Stimulated activated naive B cell treated with anti-CD40 and anti-IgM and Interleukin-4, amounts not matched to agents 10 μg/mL and 1 μg/mL and 100 μg/mL, for 72 hours (primary cell): ENCODE measurements at places on chromosomes 2 and 18.

- DNase-seq, result no peak
These were observed 96.6 kb upstream of the EML6 start for GRCh38 chr2:54626884-54627283.

- no peak for DNase-seq
These were observed 276.8 kb upstream of the PARD3B start for GRCh38 chr2:204268458-204268857.

- no peak for DNase-seq
These were observed 44.8 kb upstream of the KDM3A start for GRCh38 chr2:86396291-86396785.

DNA sequence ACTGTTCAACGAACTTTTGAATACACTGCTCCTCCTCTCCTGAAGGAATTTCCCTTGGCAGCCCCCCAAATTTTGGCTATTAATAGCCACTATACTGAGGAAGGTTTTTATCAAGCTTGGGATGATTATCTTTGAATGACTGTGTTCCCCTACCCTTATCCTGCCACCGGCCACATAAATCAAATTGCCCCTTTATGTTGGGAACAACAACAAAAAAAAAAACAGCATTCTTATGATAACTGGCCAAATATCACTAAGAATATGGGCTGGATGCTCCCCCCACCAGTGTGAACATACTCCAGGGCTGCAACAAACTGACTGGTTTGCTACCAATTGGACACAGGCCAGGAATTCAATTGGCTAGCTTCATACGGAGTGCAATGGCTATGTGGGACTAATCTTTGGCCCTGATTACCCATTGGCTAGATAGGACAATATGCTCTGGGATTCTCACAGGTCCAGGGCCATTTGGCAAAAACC is 20.6 kb downstream of the DUSP11 start:
- no peak for DNase-seq

- no peak for DNase-seq
These were observed 1.3 kb downstream of the BIRC6 start for GRCh38 chr2:32358111-32358482.

- DNase-seq, result no peak
These were observed 83.1 kb downstream of the PTH2R start for GRCh38 chr2:208489687-208490086.

GRCh38 chr2:3914241-3914640 is 210.9 kb downstream of the DCDC2C start:
- DNase-seq, result no peak

DNA sequence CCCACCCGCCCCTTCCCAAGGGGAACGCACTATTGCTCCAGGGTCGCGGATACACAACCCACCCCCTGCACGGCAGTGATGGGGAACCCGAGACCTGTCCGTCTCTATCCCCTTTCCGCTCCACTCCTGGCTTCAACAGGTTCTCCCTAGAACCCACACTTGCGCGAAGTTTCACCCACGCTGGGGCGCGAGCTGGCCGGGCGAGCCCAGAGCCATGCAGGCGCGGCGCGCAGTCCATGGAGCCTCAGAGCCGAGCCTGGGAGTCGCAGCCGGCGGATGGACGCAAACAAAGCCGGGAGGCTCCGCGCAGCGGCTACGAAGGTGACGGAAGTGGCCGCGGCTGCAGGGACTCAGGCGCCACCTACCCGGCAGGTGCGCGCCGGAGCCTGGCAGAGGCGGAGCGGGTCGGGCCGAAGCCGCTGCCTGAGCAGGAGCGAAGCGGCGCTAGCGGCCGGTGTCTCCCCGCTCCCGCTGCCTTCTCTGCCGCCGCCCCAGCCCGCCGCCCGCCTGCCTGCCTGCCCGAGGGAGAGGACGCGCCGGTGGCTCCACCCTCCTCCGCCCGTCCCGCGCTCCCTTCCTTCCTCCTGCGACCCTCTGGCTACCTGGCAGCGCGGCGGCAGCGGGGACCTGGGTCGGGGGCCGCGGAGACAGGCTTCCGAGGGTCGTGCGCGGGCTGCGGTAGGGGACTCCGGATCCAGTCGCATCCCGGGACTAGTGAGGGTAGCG is 14.0 kb downstream of the ALPG start:
- no peak for DNase-seq

GRCh38 chr2:126322342-126322741 is 333.6 kb upstream of the GYPC start:
- no peak for DNase-seq

DNA sequence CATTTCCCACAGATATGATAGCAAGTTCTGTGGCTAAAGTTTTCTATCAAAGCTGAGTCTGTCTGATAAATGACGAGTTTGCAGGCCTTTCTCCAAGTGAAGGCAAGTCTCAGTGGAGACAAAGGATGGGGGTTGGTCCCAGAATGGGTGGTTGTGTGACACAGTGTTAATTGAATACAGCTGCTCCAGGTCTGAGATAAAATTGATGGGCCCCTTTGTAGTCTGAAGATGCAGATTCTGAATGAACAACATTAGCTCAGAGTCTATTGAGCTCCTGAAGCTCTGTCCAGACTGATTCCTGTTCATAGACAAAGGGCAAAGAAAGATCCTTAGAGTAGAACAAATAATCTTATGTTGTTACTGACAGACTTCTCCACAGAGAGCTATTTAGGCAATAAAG is 296.9 kb upstream of the CYRIA start:
- DNase-seq, result no peak

- no peak for DNase-seq
These were observed 17.4 kb downstream of the ASPRV1 start for GRCh38 chr2:69943843-69944525.

GRCh38 chr2:224608104-224608503 is 22.9 kb upstream of the CUL3 start:
- no peak for DNase-seq

DNA sequence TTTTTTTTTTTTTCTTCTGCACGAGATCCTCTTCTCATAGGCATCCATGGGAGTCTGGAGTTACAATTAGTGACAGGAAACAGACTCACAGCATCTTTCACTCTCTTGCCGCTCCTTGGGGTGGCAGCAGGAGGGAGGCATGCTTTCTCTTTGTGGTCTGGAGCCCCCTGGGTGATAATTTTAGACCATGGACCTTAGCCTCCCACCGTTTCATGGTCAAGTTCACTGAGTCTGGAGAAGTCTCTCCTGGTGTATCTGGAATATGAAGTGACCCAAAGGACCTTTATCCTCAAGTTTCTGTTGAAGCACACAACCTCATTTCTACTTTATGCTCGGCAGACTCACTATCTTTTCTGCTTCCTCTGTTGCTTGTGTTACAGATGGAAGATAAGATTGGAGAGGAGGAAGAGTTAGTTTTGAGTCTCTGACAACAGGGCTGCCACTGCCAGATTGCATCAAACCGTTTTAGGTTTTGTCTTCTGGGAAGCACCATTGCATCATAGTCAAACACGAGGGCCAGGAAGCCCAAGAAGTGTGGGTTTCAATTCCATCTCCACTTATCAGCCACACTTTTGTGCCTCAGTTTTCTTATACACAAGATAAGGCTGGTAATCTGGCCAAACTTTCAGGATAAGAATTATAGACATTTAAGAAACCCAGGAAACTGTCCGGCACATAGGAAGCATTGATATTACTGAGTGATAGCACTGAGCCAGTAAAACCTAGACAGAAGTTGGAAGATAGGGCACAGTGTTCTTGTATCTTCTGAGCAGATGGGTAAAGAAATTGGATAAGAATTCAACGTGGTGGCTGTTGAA is 62.3 kb downstream of the ADCYAP1 start:
- DNase-seq, result no peak

GRCh38 chr2:239190361-239190760 is 210.5 kb downstream of the HDAC4 start:
- DNase-seq, result no peak

GRCh38 chr2:134603966-134604365 is 114.8 kb downstream of the TMEM163 start:
- DNase-seq, result no peak

- no peak for DNase-seq
These were observed 377.7 kb upstream of the MEX3C start for GRCh38 chr18:51575171-51575570.

DNA sequence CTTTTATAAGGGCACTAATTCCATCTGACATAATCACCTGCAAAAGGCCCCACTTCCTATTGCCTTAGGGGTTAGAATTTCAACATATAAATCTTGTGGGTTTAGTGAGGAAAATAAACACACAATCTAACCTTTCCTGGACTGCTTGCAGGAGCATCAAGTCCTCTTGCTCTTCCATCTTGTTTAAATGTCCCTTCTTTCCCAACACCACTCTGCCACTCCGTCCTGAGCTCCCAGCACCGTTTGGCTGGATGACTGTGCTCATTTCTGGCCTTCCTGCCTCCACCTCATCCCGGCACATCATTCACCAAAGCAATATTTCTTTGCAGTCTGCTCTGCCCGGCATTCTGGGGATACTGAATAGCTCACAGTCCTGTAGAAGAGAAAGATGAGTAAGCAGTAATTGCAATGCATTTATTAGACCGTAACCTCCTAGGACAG is 247.8 kb downstream of the BCL2 start:
- DNase-seq, result no peak

DNA sequence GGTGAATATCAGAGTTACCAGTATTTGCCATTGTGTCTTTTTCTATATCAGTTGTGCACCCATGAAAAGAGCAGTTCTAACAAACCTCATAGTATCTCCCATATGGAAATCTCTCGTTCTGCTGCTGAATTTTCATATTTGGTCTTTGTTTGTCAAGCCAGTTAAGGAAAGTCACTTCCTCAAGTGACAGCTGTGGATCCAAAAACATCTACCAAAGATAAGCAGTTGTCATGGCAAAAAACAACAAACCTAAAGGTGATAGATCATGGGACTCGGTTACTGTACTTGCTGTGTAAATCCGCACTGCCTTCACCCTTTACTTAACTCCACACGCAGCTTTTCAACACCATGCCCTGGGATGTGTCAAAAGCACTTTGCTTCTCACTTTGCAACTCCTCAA is 17.3 kb downstream of the BMP10 start:
- DNase-seq, result no peak

- DNase-seq, result no peak
These were observed 665 bp upstream of the CACNB4 start for GRCh38 chr2:152099367-152100050.

DNA sequence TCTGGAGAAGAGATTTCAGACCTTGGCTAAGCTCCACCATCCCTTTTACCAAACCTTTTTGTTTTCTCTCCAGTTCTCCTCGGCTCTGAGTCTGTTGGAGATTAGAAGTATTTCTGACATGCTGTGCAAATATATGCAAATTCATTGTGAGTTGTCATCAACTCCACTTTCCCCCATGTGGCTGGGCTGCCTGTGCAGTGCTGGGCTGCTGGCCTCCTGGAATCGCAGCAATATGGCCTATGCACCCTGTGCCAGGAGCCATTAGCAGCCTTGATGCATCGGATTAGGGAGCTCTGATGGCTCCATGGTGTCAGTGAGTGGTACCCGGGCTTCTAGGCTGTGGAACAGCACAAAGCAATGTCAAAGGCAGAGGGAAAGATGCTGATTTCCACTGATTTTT is 80.0 kb downstream of the GPR39 start:
- DNase-seq, result no peak

GRCh38 chr18:21656402-21656801 is 44.3 kb downstream of the SNRPD1 start:
- no peak for DNase-seq

DNA sequence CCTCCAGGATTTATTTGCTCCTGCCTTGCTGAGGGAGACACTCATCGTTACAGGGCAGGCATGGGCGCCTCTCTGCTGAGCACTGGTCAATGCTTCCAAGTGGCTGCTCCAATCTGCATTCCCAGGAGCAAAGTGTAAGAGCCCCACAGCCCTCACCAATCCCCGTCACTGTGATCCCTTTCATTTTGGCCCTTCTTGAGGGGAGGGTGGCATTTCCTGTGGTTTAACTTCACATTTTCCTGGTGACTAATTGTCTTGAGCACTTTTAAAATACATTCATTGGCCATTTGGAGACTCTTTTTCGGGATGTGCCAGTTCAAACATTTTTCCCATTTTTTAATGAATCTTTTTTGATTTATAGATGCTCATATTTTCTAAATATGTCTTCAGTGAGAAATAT is 33.0 kb downstream of the TPO start:
- DNase-seq, result no peak

- DNase-seq, result no peak
These were observed 12.4 kb downstream of the IL1F10 start for GRCh38 chr2:113080134-113080533.

- no peak for DNase-seq
These were observed 1075.2 kb upstream of the NRXN1 start for GRCh38 chr2:52107124-52107523.

- no peak for DNase-seq
These were observed 94.6 kb downstream of the TLK1 start for GRCh38 chr2:171066110-171066509.

DNA sequence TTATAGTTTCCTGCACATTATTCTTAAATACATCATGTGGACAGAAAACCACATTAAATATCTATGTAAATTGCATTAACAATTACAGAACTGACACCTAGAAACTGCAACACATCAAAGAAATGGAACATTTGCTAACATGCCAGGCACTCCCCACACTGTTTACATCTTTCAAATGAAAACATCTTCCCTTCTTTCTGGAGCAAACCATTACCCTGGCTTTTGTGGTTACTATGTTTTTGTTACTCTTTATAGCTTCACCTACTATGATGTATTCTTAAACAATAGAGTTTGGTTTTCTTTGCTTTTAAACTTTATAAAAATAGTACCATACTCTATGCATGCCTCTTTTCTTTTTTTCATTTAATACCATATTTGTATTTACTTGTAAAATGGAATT is 1894.5 kb upstream of the CELF4 start:
- no peak for DNase-seq

- no peak for DNase-seq
These were observed 20.4 kb downstream of the SERPINB7 start for GRCh38 chr18:63795606-63796005.

GRCh38 chr18:45566025-45566740 is 49.1 kb upstream of the SLC14A2 start:
- no peak for DNase-seq

GRCh38 chr2:196887431-196887830 is 39.1 kb downstream of the PGAP1 start:
- no peak for DNase-seq

GRCh38 chr2:142533177-142533576 is 344.3 kb upstream of the KYNU start:
- DNase-seq, result no peak

- no peak for DNase-seq
These were observed 162.9 kb downstream of the CELF4 start for GRCh38 chr18:37402735-37403099.

- no peak for DNase-seq
These were observed 132.1 kb upstream of the CTDP1 start for GRCh38 chr18:79547413-79548076.

GRCh38 chr2:75728614-75729419 is 18.1 kb upstream of the GCFC2 start:
- no peak for DNase-seq

DNA sequence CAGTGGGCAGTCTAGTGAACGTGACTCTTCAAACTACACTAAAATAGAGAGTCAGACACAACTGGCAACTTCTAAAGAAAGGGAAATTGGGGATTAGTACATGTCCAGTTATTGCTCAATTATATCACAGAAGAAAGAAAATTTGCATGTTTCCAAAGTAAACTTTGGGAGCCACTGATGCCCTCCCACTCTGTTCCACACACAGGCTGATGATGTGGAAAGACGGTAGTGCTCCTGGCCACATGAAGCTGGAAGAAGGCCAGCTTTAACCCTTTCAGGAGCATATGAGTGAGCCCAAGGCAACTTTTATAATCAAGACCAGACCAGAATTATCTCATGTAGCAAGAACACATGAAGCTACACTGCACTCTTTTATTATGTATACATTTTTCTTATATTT is 141.0 kb downstream of the NR4A2 start:
- no peak for DNase-seq
